Body of pancreas (tissue), 4 donors: ENCODE measurements at places on chromosomes 1 and 21. TPM values are rescaled to one million over a fixed set of nuclear protein-coding genes. Genes with fewer than 3 reads are reported as not detected.

DNA sequence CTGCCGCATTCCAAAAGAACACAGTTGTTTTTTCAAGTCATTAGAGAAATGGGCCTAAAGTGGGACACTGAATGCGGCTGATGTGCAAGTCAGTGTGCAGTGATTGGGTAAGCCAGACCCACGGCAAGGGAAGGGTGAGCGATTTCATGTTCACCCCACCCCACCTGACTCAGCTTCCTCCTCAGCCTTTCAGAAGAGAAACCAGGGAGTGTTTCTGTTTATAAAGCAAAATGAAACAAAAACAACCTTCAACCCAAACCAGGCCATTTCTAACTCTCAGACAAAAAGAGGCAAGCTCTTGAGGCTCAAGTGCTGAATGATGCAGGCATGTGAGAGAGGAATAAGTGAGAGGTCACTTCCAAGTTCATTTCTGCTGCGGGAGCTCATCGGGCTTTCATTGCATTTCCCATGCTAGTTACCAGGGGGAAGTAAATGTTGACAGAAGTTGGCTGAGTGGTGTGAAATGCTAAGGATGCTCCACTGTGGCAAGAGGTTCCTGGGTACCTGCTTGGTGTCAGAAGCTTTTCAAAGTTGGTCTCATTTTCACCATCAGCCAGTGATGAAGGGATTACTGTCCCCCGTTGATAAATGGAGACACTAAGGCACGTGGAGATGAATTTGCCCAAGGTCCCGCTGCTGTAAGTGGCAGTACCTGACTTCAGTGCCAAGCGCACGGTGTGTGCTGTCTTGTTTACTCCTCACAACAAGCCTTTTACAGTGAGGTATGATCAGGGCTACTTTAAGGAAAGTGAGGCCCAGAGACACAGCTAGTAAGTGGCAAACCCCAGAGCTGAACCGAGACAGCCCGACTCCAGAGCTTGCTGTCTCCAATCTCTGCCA, 29.1 kb downstream of the STPG1 start:
- DNase-seq, result no peak

DNA sequence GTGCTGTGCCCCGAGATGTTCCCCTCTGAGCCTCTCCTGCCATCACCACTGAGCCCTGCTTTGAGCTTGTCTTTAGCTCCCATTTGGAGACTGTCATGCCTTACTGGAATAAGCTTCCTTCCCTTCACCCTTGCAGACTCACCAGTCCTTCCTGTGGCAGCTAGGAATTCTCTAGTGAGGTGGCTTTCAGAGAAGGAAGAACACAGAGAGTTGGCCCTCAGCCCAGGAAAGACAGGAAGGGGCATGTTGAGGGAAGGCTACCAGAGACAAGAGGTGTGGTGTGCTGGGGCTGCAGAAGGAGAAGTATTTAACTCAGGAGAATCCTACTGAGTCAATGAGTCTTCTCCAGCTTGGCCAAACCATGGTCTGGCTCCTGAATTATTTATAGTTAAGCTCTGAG, 76.3 kb downstream of the UCK2 start:
- no peak for DNase-seq

GRCh38 chr1:201884425-201884824, 4.3 kb upstream of the SHISA4 start:
- peak; percentile 5 for DNase-seq

DNA sequence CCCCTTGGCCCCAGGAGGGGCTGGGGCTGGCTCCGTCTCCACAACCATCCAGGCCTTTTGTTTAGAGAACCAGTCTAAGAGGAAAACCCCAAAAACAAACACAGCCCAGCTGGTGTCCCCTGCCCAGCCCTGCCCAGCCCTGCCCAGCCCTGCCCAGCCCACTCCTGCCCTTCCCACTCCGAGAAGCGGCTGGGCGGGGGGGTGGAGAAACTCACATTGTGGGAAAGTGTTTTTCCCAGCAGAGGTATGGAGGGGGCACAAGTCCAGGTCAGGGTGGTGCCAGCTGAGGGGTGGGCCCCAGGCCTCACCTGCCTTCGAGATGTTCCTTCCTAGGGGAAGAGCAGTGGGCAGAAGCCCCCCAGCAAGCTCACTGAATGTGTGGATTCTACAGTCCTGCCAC, 10.0 kb upstream of the FAM131C start:
- no peak for DNase-seq

GRCh38 chr1:232986527-232986922, 36.1 kb downstream of the NTPCR start:
- no peak for DNase-seq

GRCh38 chr1:172653015-172653709, 5.7 kb upstream of the FASLG start:
- no peak for DNase-seq

TCEA3 gene
- total RNA-seq, result 110 TPM

GATAD2B gene
- total RNA-seq, result 12.5 TPM

CFHR3 gene
- not detected for total RNA-seq

DNA sequence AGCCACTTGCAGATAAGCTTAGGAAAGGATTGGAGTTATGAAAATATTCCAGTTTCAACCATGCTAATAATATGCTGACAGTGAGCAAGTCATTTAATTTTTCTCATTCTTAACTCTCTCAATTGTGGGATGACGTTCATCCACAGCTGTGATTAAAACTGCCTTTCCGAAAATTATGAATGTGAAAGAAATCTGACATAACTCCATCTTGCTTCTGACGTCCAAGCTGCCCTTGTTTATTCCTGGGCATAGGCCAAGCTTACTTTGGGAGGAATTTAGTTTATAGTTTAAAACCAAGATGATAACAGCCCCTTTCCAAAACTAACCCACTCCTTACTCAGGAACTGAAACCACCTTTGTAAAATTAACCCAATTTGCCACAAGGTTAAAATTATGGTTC, 11.0 kb upstream of the RGS18 start:
- DNase-seq, result no peak

DNA sequence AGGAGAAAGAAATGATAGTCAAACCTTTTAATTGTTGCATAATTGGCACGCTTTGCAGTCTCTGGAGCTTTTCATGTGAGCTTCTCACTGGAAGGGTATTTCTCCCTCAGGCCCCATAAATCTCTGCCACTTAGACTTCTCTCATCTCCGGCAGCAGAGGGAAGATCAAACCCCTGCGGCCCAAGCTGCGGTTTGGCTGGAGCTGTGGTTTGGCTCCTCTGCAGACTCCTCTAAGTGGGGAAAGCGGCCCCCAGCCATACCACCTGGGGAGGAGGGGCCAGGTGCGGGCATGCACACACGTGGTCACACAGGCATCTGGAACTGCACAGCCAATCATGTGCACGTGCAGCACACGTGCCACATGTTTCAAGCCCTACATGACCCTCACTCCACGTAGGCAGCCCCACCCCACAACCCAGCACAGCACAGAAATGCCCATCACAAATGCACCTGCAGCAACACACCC, 58.3 kb downstream of the UBE2T start:
- no peak for DNase-seq

DNA sequence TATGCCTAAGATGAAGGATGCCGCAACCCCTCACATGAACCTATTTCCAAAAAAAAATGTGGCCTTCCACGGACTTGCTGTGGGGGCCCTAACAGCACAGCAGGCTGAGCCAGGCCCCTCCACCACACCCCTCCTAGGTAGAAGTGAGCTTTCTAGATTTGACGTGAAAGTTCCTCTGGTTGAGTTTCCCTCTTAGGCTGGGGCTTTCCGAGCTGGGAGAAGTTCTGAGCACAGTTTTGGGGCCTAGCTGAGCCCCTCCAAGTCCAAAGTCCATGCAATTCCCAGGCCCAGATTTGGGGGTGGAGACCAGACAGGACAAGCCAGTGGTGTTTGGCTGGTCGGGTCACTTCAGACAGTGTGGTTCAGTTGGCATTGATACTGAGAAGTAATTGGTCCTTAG, 13.8 kb upstream of the PHLDA3 start:
- no peak for DNase-seq

DNA sequence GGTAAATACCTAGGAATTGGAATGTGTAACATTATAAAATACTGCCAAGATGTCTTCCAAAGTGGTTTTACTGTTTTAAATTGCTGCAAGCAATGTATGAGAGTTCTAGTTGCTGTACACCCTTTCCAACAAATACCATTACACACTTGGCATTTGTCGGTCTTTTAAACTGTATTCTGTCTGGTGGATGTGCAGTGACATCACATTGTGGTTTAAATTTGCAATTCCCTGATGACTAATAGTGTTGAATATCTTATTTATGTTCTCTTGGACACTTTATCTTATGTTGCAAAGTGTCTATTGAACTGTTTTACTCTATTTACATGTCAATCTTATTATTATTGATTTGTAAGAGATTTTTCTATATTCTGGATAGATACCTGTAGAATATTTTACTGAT, 561.2 kb upstream of the B3GALT2 start:
- no peak for DNase-seq

FCRL4 gene
- not detected for total RNA-seq

GPR153 gene
- 4.9 TPM for total RNA-seq

GRCh38 chr21:45294509-45295291, 7.0 kb upstream of the POFUT2 start:
- peak; percentile 45 for DNase-seq

DNA sequence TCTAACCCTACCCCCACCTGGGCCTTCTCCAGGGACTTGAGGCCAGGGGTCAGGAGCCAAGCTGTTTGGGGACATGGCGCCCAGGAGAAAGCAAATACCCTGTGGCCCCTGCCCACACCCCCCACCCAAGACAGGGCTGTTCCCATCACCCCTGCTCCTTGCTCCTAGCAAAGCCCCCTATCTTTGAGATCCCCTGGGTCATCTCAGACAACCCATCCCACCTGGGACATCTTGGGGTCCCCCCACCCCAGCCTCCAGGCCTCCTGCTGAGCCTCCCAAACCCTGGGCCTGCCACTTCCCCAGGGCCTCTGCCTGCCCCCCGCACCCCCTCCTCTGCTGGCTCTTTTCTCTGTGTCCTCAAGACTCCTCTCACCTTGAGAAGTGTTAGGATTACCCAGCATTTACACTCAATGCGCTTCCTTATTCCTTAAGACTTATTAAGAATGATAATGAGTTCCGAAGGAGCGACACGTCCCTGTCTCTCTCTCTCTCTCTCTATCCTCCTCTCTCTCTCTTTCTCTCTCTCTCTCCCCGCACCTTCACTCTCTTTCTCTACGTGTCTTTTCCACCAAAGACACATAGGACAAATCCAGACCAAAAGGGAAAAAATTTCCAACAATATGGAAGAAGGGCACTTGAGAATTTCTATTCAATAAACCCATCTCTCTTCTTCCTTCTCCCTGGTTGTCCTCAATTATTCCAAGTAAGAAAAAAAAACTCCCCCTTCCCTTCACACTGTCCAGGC, 7.2 kb downstream of the CASZ1 start:
- DNase-seq, result no peak

CD5L gene
- total RNA-seq, result not detected

- DNase-seq, result no peak
These were observed 69.9 kb upstream of the WDR26 start for GRCh38 chr1:224504297-224505041.

DNA sequence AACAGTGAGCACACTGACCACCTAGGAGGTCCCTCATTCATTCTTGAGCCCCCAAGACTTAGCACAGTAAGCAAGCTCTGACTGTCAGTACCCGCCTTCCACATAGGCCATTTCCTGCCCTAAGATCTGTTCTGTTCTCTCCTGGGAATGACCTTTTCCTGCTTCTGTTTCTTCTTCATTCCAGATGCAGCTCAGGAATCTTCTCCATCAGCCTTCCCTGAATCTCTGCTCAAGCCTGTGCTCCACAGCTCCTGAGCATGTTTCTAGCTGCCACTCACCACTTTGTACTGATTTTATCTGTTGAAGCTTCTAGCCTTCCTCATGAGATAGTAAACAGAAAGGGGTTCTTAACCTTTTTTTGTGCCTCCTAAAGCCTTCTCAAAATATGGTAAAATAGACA, 56.6 kb downstream of the ZNF281 start:
- DNase-seq, result no peak

DNA sequence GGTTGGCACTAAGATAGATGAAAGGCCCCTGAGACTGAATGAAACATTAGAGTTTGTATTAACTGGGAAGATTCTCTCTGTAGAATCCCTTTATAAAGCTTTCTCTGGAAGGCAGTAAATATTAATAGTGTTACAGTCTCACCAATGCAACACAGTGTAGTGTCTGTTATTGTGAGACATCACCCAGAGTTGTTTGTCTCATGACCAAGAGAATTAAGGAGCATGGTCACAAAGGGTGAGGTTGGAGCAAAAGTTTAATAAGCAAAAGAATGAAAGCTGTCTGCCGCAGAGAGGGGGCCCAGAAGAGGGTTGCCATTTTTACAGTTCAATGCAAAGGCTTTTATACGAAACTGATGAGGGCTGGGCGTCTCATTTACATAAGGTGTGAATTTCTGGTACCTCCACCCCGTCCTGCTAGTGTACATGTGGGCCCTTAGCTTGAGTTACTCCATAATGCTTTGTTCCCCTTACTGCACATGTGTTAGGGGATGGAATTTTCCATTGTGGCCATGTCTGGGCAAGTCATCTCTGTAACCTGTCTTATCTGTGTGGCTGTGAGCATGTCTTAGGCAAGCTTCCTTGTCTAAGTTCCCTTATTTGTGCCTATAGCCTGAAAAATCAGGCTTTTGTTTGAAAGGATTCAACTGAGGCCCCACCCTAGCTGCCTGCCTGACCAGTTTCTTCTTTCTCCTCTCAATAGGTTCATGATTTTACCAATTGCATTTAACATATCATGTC, 184.1 kb downstream of the RASAL2 start:
- DNase-seq, result no peak

GRCh38 chr1:183834568-183834967, 29.6 kb downstream of the RGL1 start:
- DNase-seq, result no peak

- no peak for DNase-seq
These were observed 469.2 kb downstream of the SMYD3 start for GRCh38 chr1:246037832-246038231.

PADI3 gene
- not detected for total RNA-seq

IRF2BP2 gene
- total RNA-seq, result 83.3 TPM

DNA sequence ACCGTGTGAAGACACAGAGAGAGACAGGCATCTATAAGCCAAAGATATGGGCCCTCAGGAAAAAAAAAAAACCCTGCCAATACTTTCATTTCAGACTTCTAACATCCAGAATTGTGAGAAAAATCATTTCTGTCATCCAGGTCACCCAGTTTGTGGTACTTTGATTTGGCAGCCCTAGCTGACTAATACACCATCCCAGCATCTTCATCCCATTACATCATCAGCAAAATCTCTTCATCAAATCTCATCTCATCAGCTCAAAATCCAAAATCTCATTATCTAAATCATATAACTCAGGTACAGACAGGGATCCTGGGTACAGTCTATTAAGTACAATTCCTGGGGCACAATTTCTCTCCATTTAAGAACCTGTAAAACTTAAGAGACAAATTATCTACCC, 51.9 kb upstream of the GJA8 start:
- no peak for DNase-seq

- DNase-seq, result no peak
These were observed 211.7 kb upstream of the PTGFR start for GRCh38 chr1:78279051-78279450.

TEX38 gene
- total RNA-seq, result not detected
